ENCODE measurements at places on chromosomes 16 and 17.
A peak's percentile ranks its signal among the peaks of the same experiment; 100 is the strongest.

GRCh38 chr16:31022544-31023251 lies 10.7 kb upstream of the STX4 start:
- no peak for DNase-seq

DNA sequence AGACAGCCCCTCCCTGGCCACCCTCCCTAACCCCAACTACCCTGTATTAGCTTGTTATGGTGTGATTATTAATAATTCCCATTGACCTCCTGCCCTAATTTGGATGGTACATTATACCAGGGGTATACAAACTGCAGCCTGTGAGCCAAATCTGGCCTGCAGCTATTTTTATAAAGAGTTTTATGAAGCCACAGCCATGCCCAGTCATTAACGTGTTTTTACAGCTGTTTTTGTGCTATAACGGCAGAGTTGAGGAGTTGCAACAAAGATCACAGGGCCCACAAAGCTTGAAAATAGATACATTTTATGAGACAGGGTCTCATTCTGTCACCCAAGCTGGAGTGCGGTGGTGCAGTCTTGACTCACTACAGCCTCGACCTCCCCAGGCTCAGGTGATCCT lies 6.0 kb downstream of the METTL22 start:
- DNase-seq, result no peak

DNA sequence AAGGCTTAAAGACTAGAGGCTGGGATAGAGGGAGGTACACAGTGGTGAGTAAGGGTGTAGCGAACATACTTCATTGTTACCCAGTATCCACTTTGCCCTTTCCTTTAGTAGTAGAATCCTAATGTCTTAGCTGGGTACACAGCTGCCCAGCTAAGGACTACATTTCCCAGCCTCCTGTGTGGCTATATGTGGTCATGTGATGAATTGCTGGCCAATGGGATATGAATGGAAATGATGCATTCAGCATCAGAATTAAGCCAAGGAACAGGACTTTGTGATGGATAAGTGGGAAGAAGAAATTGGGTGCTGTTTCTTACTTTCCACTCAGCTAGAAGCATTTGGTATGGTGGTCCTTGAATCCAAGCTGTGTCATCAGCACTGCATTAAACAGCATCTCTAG lies 55.9 kb downstream of the FOXL1 start:
- no peak for DNase-seq

DNA sequence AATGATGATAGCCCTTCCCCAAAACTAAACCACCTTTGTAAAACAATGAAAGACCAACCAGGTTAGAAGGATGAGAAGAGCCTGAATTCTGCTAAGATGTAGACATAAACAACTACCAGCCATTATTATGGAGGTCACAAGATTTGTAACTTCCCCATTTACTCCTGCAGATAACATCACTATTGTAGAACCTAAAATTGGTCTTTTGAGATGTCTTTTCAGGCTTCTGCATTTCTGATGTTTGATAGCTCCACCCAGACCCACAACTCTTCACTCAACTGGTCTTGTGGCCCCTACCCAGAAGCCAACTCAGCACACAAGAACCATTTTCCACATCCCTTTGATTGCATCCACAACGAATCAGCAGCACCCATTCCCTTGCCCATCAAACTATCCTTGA lies 100.8 kb downstream of the TMEM132E start:
- DNase-seq, result no peak

- no peak for DNase-seq
These were observed 201.5 kb downstream of the IRF8 start for GRCh38 chr16:86100205-86101136.

- DNase-seq, result no peak
These were observed 64.1 kb downstream of the PLD6 start for GRCh38 chr17:17141860-17142552.

- DNase-seq, result peak; percentile 23
These were observed 147.2 kb downstream of the SPECC1 start for GRCh38 chr17:20156196-20157000.

DNA sequence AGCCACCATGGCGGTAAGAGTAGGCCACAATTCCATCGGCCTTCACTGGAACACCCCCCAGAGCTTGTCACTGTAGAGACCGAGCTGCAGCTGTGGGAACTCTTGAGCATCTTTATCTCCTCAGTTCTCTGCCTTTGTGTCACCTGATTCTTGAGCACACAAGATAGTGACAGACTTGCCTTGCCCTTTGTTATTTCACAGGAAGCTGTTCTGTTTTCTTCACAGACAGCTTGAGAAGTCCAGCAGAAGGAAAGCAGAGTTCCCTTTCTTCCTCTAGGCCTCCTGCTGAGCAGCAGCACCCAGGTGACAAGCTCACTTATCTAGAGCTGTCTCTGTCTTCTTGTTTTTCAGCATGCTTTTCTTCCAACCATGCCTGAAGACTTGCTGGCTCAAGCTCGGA lies 38.4 kb upstream of the ENDOV start:
- DNase-seq, result no peak

DNA sequence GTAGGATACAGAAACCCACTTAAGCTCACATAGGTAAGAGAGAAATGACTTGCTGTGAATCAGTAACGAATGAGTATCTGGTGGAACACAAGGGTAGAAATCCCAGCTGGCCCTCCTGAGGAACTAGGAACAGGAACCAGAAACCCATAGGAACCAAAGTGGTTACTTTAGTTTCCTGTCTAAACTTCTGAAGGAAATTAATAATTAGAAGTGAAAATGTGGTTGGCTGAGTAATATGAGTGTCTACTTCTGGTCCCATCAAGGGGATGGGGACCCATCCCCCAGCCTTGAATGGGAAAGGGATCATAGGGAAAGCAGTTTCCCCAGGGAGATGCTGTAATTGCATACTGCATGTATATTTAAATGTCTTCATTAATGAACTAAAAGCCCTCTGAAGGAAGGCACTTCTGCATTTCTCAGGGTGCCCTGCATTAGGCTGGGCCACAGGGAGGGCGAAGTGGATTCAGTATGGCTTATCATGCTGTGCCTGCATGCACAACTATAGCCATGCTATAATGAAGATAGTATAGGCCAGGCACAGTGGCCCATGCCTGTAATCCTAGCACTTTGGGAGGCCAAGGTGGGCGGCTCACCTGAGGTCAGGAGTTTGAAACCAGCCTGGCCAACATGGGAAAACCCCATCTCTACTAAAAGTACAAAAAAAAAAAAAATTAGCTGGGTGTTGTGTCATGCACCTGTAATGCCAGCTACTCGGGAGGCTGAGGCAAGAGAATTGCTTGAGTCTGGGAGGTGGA lies 45.6 kb downstream of the CYB5B start:
- DNase-seq, result no peak

DNA sequence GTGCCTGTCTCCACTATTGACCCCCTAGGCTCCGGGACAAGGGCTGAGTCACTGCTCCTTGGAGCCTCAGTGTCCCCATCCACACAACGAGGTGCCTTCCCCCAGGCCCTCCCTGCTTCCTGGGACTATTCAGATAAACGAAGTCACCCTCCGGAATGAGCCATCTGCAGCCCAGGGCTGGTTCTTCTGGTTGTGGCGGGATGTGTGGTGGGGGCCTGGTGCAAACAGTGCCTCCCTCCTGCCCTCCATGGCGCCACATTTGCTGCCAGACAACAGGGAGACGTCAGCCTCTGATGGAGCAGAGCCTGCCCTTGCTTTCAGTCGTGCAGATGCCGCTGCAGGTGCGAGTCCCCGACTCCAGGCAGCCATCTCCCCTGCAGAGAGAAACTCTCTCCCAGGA lies 5.1 kb upstream of the KRT16 start:
- peak; percentile 14 for DNase-seq

GRCh38 chr17:43880420-43880991 lies 26.8 kb downstream of the MPP2 start:
- DNase-seq, result no peak

DNA sequence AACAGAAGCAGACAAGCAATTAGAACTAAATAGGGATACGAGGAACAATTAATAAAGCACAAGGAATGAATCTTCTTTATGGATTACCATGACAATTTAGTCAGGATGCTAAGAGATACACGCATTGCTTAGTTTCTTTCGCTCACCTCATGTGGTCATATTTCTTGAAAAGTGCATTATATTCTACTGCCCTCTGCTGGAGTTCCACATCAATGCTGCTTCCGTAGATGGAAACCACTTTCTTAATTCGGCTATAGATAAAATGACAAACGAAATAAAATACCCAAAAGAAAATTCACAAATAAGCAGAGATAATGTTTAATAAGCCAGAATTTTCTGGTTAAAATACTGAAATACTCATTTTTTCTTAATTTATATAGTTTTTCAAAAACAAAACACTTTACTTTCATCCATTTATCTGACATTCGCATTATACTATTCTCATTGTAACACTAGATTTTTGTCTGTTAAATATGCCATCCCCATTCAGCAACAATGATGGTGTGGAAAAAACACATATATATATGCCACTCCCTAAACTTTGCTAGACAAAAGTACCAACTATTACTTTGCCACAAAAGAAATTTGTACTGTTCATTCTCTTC lies 22.0 kb upstream of the PHLPP2 start:
- no peak for DNase-seq

GRCh38 chr16:54080524-54081008 lies 206.0 kb downstream of the IRX3 start:
- no peak for DNase-seq

- DNase-seq, result no peak
These were observed 54.1 kb upstream of the NFAT5 start for GRCh38 chr16:69511651-69512050.

DNA sequence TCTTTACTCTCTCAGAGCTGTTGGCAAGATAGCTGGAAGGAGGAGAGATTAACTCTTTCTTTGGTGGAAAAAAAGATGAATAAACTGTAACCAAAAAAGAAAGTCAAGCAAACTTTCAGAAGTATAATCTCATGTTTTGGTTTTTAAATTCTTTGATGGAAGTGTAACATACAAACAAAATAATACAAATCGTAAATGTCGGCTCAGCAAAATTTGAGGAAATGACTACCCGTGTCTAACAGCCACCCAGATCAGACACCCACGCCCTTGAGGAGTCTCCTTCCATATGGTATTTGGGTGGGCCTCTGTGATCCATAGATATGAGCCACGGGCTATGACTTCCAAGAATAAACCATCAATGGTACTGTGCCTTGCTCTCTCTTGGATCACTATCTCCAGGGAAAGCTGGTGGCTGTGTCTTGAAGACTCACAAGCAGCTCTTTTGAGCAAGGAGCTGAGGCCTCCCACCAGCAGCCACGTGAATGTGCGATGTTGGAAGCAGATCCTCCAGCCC lies 9.6 kb upstream of the CD300C start:
- no peak for DNase-seq

DNA sequence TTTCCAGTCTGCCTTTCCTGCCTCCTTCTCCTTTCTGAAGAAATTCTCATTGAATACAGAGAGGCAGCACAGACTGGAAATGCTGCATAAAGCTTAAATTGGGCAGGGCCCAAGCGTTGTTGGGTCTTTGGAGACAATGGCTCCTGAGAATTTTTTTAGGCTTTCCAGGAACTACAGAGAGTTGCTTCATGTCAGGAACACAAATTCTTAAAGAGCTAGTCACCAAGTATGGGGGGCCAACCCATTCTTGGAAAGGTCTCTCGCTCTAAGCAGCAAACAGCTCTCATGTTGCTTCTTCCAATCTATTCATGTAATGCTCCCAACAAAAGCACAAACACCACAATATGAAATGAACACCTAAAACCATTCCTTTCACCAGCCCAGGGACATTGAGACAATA lies 6.9 kb downstream of the HNF1B start:
- no peak for DNase-seq

GRCh38 chr17:1539811-1540210 lies 22.8 kb downstream of the PITPNA start:
- DNase-seq, result no peak

DNA sequence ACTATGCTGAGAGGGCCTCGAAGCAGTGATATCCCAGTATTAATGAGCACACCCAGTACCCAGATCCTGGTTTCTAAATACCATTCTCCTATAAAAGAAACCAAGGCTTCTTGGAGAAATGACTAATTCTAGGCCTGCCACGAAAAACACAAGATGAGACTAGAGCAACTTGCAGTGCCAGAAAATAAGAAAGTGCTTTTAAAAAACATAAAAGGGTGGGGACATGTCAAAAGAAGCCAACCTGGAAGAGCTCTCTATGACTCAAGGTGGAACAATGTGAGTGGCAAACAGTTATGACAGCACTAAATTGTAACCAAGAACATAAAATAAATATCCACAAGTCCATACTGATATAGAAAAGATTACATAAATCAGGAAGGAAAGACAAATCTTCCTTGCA lies 153.2 kb upstream of the KCNJ18 start:
- no peak for DNase-seq

- no peak for DNase-seq
These were observed 158.2 kb upstream of the TOX3 start for GRCh38 chr16:52705122-52705521.
